ENCODE measurements at places on chromosomes 6 and 20.
A peak's percentile ranks its signal among the peaks of the same experiment; 100 is the strongest.

DNA sequence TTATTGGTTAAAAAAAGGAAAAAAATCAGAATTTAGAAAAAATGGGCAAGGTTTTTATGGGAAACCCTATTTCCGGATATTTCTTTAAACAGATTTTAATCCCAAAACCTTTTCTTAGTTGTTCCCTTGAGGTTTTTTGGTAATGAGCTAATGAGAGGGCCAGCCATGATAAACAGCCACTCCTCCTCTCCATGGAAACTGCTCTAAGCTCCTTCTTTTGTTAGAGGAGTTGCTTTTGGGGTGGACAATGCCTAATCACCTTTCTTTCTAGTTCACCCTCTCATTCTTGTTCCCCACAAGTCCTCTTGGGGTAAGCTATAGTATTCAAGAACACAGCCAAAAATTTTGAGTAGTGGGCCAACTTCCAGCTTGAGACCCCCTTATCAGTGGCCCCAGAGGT is 105.0 kb upstream of the FAM184A start:
- DNase-seq: no peak

GRCh38 chr6:6218759-6219085 is 101.7 kb downstream of the F13A1 start:
- DNase-seq: no peak

GRCh38 chr6:47592131-47592840 is 106.1 kb upstream of the ADGRF4 start:
- DNase-seq: no peak

- DNase-seq: no peak
Measured at GRCh38 chr6:20644667-20645370, 110.6 kb downstream of the CDKAL1 start.

DNA sequence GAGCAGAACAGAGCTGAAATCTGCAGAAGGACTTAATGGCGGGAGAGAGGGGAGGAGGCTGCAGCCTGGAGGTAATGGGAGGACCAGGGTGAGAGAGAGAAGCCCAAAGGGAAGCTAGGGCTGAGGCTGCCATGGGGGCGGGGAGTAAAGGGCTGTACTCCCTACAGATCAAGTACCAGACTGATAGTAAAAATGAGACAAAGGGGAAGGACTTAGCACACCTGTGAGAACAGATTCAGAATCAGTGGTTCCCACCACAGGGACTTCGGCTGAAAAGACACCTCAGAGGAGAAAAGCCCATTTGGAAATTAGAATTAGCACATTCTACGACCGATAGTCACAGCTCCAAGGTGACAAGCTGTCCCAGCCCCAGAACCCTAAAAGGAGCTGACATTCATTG is 6.4 kb upstream of the TBXT start:
- DNase-seq: no peak

- no peak for DNase-seq
Measured at GRCh38 chr6:34792605-34793500, 970 bp downstream of the BLTP3A start.

- no peak for DNase-seq
Measured at GRCh38 chr6:47809873-47810272, 28.0 kb downstream of the OPN5 start.

DNA sequence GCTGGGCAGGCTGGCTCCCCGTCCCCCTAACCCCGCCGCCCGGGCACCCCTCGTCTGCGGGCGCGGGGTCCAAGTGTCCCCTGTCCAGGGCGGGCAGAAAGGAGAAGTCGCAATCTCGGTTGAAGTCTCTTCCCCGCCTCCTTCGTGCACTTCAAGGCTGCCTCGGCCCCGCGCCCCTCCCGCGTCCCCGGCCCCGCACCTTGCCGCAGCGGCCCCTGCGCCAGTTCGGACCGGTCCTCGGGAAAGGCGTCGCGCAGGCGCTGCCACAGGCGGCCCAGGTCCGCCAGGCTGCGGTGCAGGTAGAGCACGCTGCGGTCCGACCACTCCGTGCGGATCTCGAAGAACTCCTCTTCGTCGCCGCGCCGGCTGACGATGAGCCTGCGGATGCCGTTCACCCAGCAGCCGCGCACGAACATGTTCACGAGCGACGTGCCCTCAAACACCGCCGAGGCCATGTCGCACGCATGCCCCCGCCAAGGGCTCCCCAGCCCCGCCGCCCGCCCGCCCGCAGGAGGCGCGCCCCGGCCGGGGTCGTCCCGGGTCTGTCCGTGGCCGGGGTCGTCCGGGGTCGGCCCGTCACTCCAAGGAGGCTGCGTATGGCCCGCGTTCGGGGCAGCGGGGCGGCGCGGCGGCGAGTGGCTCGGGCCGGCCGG is at the start of gene PXDC1:
TSS of gene PXDC1 (minus strand) at position 637 of the 653 bp plus-strand sequence. CDS start at position 455, 182 bp downstream.
- no peak for DNase-seq

- no peak for DNase-seq
Measured at GRCh38 chr20:17524560-17524959, 6.6 kb downstream of the BFSP1 start.

DNA sequence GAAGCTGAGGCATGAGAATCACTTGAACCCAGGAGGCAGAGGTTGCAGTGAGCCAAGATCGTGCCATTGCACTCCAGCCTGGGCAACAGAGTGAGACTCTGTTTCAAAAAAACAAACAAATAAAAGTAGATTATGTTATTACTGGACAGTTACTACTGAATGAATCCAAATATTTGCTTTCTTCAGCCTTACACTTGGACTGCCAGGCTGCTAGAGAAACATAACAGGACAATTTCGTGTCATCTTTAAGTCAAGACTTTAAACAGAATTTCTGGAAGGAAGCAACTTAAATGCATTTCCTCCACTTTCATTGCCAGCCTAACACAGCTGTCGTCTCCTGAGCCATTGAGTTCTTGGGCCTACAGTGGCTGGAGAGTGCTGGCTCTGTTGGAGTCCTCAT is 42.0 kb upstream of the PRIM2 start:
- DNase-seq: no peak

DNA sequence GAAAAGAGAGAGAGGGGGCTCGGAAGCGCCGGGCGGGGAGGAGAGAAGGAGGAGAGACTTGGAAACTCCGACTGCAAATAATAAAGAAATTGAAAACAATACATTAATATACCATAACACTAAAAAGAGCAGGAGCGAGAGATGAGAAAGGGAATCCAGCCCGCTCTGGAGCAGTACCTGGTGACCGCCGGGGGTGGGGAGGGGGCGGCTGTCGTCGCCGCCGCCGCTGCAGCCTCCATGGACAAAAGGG is 338 bp downstream of the E2F3 start:
- no peak for DNase-seq

DNA sequence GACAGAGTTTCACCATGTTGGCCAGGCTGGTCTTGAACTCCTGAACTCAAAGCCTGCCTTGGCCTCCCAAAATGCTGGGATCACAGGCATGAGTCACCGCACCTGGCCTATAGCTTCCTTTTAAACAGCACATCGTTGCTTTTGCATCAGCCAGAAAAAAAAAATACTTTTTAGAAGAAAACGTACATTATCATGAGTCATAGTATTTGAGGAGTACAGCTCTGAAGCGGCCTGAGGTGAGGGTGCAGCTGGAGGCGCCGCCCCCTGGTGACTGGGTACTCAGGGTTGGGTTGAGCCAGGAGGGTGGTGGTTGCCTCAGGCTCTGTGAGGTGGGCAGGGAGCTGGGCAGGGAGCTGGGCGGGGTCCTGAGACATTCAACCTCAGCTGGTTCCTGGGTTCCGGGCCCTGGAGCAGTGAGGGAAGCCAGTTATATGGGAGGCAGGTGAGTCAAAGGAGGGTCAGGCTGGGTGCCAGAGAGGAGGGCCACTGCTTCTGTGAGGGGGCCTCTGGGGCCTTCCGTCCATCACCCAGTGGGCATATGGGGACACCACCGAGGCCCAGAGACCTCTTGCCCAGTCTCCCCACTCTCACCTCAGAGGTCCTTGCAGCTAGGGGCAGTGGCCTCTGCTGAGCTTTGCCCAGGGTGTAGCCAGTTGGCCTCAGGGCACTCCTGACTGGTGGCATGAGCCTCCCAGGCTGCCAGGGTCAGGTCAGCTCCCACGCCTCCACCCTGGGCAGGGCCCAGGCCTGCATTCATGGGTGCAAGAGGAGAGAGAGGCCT is 11.7 kb upstream of the ID1 start:
- DNase-seq: no peak

DNA sequence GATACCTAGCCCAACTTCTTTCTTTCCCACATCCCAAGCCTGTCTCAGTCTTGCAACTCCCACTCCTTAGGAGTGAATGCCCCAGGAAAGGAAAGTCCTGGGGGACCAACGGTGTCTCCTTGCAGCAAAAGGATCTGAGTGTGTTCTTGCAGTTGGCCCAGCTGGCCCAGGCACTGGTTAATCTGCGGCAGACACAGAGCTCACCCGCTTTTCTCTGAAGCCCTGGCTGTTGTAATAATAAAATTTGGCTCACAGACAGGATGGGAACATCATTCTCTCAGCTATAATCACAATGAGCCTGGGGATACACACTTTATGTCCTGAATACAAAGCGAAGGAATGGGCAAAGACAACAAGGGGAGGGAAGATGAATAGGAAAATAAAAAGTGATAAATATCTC is 287.0 kb upstream of the PRND start:
- no peak for DNase-seq

DNA sequence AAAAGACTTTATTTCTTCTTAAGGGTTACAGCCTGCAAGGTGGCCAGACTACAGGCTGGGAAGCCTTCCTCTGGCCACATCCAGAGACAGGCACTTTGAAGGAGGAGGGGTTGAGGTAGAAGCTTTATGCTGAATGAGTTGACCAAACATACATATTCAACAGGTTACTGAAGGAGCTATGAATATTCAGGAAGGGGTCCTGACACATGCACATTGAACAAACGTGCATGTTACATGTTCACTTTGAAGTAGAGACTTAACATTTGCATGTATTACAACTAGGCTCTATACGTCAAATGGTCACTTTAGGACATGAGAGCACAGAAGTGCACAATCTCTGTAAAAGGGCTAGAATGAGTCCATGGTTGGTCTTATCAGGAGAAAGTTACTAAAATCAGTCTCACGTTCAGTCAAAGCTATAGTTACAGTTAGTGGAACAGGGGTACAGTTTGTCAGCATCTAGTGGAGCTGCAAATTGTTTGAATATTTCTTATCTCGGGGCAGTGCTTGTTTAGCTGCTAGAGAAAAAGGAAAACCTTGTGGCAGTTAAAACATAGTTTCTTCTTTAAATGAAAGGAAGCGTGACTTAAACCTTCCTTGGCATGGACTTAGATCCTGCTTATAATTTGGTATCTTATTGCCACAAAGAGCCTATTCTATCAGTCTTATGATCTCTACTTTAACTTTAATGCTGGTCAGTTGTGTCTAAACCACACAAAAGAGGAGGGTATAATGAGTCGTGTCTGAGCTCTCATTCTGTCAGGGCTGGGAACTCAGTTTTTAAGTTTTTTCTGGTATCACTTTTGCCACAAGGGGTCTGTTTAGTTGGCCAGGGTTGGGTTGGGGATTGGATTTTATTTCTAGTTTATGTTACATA is 4.6 kb upstream of the ZSCAN9 start:
- DNase-seq: no peak

- no peak for DNase-seq
Measured at GRCh38 chr6:36576578-36576977, 17.6 kb upstream of the SRSF3 start.

DNA sequence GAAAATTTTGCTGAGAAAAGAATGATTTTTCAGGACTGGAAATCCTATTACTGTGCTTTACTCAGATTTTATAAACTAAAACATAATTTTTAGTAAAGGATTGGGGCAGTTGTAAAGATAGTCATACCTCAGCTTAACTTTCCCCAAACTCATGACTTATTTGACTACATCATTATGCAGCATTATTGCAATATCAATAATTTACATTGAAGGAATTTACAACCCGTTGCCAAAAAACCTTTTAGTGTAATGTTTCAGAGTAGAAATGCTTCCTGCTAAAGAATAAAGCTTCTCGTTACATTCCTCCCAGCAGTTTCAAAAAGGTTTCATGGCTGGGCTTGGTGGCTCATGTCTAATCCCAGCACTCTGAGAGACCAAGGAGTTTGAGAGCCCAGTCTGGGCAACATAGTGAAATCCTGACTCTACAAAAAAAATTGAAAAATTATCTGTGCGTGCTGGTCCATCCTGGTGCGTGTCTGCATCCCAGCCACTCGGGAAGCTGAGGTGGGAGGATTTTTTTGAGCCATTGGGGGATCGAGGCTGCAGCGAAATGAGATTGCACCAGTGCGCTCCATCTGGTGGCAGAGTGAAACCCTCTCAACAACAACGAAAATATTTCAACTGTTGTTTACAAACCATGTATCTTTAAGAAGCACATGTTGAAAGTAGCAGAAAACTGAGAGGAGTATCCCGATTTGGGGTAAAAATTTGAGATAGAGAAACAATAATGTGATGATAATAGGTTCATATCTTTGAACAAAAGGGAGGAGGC is 4.4 kb downstream of the AMD1 start:
- DNase-seq: peak; percentile 5

- DNase-seq: no peak
Measured at GRCh38 chr6:156347246-156347645, 429.9 kb upstream of the ARID1B start.

DNA sequence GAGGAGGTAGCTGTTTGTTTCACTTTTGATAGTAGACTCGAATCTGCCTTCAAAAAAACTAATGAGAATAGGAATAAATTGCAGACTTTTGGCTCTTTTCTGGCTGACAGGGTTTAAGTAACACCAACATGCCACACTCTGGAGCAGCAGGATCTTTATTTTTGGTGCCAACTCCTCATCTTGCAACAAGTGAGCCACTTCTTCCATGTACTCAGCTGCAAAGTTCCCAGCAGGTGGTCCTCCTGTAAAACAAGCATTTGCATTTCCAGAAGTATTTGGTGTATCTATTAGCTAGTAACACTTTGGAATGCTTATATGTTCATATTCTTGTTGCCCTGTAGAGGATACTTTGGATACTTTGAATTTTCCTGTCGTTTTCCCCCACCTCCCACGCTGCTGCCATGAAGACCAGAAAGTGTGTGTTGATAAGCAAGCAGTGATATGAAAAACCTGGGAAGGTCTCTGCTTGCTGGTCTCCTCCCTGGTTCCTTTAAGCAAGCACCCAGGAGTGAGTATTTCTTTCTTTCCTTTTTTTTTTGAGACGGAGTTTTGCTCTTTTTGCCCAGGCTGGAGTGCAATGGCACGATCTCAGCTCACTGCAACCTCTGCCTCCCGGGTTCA is 1.0 kb downstream of the ARMH2 start:
- DNase-seq: no peak

GRCh38 chr6:160274871-160275510 is 16.4 kb upstream of the SLC22A2 start:
- no peak for DNase-seq

DNA sequence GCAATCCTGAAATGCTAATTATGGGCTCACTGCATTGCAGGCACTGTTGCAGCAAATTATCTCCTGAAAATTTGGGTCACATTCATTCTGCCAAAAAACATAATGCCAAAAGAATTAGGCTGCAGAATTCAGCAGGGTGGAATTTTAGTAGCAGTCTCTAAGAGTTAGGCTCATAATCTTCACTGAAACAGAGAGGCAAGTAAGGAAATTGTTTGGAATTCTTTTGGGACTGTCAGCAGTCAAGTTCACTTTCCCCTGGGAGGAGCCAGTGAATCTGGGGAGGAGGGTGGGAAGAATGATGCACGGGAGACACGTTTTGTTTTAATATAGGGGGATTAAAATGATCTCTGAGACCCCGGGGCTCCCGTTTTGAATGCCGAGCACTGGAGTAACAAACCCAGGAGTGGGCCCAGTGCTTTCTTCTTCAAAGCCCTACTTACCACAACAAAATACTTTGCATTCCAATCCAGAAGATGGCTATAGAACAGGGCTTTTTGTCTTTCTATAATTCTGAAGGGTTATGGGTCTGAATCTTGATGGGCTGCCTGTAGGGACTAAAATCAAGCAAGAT is 44.7 kb downstream of the SOBP start:
- no peak for DNase-seq

- DNase-seq: no peak
Measured at GRCh38 chr6:114063956-114064355, 93.0 kb upstream of the HDAC2 start.

- no peak for DNase-seq
Measured at GRCh38 chr6:40721271-40721952, 134.2 kb upstream of the LRFN2 start.

Data from T follicular helper cell (primary cell).